ENCODE measurements at places on chromosomes 11 and 22. TPM values are rescaled to one million over a fixed set of nuclear protein-coding genes. Genes with fewer than 3 reads are reported as not detected.
A peak's percentile ranks its signal among the peaks of the same experiment; 100 is the strongest.

C1QTNF4 gene
- 0.40 TPM for total RNA-seq

SLC22A8 gene
- not detected for total RNA-seq

TPH1 gene
- 2.8 TPM for total RNA-seq

TIGD3 gene
- 0.21 TPM for total RNA-seq

NDUFA6 gene
- 37.9 TPM for total RNA-seq

GRCh38 chr22:36858156-36858555 is 2.6 kb upstream of the NCF4 start:
- no peak for DNase-seq

DNA sequence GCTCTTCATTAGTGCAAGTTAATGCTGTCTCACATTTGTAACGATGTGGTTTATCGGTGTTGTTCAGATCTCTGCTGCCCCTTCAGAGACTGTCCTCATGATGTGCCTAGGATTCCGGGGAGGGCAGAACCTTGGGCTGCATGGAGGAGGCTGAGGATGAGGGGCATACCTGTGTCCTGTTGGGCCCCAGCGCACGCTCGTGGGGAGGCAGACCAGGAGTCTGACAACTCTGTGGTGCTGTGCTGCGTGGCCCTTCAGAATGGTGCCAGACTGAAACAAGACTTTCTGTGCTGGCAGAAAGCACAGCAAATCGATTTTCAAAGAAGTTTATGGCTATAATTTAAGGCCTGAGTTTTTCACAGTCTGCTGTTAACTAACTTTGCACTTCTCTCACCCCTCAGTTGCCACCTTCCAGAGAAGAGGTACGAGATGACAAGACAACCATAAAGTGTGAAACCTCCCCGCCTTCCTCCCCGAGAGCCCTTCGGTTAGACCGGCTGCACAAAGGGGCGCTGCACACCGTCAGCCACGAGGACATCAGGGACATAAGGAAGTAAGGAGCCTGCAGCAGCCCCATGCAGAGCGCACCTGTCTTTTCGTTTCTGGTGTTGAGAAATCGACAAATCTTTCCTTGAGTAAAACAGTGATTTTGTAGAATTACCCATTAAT is 44.3 kb upstream of the CTTN start:
- DNase-seq = no peak

- peak; percentile 61 for DNase-seq
These were observed 20.4 kb downstream of the ZNRF3 start for GRCh38 chr22:28903729-28904128.

DNA sequence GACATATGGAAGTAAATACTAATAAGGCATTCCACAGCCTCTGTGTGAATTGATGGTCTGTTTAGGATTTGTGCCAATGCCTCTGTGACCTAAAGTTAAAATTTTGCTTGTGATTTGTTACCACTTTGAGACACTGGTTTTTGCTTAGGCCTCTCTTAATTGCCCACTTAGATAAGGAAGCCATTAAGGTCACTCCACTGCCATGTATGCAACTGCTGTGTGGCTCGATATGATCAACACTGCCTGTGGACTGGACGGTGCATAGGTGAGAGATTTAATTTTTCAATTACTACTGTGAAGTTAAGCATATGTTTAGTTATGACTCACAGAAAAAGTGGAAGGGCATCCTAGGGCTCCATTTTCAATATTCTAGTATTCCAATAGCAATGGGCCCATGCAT is 36.9 kb downstream of the CSRP3 start:
- DNase-seq = no peak

DNA sequence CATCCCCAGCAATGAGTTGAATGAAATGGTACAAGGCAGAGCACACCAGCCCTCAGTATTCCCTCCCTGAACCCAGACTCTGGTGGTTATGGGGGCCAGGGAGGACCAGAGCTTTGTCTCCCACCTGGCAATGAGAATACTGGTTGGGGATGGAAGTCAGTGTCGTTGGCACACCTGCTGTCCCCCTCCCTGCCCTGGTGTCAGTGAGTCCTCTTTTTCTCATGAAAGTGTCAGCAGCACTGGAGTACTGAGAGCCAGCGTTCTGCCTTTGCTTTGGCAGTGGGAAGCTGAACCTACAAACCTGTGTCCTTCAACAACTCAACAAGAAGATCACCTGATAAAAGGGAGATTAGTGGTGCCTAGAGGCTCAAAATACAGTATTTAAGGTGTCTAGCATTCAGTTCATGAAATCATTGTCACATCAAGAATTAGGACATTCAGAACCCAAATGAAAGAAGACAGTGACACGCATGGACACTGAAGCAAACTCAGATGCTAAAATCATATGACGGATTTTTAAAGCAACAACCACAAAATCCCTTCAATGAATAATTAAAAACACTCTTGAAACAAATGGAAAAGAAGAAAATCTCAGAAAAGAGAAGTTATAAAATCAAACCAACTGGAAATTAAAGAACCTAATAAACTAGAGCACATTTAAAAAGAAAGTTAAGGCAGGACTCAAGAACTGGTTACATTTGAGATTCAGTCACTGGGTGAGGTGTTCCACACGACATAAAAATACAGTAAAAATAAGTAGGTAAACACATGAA is 77.5 kb upstream of the VPREB1 start:
- no peak for DNase-seq

All from lung (tissue), 17 donors.